NCI-H2171 (cell line): ENCODE measurements at places on chromosomes 4 and X.

GRCh38 chr4:2818351-2818939, 25.2 kb upstream of the ADD1 start:
- no peak for DNase-seq

DNA sequence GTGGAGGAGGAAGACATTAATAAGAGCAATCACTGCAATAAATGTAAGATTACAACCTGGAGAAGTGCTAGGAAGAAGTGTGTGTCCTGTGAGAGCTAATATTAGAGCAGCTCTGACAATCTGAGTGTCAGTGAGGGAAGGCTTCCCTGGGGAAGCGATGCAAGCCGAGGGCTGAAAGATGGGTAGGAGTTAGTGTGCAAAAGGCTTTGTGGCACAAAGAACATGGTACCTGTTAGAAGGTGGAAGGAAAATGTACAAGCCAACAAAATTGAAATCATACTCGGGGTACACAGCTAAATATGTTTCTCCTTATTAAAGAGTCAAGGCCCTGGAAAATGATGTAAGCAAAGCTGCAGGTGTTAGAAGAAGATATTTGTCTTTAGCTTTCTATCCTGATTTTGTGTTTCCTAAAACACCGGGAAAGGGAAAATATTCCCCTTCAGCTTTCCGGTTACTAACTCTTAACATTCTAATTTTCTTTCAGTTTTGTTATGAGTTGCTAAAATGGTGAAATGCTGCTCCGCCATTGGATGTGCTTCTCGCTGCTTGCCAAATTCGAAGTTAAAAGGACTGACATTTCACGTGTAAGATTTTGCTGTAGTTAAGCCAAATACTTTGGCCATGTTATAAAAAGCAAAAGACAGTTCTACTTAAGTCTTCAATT, 808 bp downstream of the THAP6 start:
- no peak for DNase-seq

DNA sequence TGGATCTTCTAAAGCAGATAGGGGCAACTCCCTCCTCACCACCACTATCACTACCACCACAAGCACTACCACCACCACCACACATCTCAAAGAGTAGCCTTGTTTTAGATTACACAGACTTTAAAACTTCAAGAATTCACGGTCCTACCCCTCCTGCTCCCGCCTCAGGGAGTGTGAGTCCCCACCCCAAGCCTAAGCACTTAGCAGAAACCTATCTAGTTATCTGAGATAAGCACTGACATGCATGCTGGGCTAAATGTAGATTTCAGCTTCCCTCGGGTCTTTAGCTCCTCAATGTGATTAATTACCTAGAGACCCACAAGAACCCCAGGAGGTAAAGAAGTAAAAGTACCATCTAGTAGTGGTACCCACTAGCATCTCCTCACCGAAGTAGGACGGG, 775 bp downstream of the AMOT start:
- no peak for DNase-seq

DNA sequence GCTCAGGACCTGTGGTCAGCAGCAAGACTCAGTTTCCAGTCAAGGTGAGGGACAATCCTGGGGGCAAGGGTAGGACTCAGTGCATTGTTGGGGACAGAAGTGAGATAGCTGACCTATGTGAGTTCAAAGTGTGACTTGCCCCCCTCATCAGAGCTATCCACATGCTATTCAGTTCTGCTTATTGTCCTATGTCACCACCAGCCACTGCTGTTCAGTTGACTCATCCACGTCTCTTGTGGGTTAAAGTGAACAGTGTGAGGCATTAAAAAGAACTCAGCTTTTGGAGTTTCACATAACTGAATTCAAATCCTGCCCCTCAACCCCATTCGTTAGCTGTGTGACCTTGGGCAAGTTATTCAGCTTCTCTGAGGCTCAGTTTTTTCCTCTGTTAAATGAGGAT, 4.4 kb upstream of the APLN start:
- no peak for DNase-seq

GRCh38 chr4:10171055-10171454, 54.5 kb upstream of the WDR1 start:
- no peak for DNase-seq

DNA sequence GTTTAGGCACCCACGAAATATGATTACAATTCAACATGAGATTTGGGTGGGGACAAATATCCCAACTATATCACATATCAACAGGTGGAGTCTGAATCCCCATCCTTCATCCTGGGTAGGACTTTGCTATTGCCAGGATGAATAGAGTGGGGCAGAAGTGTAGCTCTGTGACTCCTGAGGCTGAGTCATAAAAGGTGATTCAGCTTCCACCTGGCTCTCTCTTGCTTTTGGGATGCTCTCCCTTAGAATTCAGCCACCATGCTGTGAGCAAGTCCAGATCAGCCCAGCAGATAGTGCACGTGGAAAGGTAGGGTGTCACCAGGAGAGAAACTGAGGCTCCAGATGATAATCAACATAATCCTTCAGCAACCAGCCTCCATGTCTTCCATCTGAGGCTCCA, 193.8 kb upstream of the BCOR start:
- DNase-seq: no peak

DNA sequence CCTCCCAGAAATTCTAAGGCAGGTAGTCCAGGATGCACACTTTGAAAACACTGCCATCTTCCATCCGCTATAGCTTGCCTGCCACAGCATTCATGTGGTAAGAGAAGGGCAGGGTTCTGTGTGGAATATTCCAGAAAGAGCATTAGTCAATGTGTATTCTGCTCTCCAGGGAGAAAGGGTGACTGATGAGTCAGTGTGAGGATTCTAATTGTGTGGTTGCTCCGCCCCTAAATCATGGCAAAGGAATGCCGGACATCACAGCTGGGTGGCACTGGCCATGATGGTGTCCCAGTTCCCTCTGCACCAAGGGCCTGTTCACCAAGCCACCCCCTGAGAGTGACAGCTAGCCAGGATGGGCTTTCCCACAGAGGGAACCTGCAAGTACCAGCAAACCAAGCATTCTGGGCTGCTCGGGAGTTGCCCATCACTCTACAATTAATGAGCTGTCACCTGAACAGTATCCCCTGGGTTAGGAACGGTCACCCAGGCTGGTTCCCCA, 9.5 kb downstream of the IDS start:
- no peak for DNase-seq

DNA sequence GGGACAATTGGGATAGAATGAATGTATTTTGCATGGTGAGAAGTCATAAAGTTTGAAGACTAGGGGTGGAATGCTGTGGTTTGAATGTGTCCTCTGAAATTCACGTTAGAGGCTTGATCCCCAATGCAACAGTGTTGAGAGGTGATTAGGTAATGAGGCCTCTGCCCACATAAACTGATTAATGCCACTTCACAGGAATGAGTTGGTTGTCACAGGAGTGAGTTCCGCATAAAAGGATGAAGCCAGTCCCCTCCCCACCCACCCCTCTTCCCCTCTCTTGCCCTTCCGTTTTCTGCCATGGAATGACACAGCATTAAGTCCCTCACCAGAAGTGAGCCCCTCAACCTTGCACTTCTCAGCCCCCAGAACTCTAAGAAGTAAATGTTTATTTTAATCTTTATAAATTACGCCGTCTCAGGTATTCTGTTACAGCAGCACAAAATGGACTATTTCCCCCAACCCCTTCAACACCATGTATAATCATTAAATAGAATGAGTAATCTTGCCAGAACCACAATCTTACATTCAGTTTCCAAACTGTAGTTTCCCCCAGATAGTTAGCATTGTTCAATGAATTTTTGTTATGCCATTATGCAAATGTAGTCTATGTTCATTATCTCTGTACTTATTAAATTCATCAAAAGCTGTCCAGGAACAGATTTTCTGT, 5.5 kb upstream of the MMAA start:
- no peak for DNase-seq

GRCh38 chrX:26557691-26558321, 341.8 kb downstream of the MAGEB5 start:
- no peak for DNase-seq

DNA sequence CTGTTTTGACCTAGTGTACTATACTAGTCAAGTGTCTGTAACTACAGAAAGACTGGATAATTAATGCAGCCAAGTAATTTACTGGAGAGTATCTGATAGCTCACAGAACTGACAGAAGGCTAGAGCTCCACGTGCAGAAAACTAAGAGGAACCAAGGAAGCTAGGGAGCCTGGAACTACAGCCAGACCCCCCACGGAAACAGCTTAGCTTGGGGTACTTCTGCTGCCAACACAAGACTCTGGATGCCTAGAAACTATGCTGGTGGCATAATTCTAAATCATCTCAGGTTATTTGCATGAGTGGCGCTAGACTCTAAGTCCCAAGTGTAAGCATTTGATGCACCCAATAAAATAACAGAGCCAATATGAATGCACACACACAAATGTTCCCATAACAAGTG, 26.5 kb downstream of the HUWE1 start:
- DNase-seq: no peak

DNA sequence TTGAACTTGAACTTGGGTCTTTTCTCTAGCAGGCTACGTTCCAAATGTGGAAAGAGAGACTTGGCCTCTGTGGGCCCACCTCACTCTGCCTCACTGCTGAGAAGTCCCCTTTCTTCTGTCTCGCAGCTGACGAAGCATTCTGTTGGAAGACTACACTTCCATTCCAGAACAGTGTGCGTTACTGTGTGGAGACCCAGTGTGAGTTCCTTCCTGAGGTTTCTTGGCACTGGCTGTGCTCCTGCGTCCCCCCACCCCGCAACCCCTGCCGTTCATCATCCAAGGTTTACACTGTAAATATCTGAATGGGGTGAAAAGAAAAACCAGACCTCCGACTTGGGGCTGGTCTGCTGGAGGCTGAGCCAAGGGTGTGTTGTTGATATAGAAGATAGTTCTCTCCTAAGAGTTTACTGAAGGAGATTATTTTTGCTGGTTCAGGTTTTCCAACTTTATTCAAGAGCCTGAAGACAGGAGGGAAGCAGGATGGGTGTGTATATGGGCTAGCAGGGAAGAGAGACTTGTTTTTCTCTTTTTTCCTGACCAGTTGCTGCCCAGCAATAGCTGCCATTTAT, 34.7 kb downstream of the NHSL2 start:
- no peak for DNase-seq

GRCh38 chrX:69088171-69088938, 76.9 kb downstream of the PJA1 start:
- DNase-seq: no peak

DNA sequence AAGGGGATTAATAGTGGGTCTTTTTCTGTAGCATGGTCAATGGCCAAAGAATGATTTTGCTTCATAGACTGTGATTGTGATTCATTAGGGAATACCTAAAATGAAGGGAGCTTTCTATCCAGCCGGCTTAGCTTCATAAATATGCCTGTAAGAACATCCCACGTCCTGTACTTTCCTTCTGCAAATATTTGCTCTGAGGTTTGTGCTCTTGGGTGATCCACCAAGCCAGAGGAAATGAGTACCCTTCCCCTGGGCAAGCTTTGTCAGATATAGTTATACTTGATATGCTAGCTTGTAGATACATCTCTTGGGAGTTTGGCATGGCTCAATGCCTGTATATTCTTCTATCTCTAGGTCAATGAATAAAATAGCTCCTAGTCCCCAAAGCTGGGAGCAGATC, 28.2 kb upstream of the SPARCL1 start:
- no peak for DNase-seq

DNA sequence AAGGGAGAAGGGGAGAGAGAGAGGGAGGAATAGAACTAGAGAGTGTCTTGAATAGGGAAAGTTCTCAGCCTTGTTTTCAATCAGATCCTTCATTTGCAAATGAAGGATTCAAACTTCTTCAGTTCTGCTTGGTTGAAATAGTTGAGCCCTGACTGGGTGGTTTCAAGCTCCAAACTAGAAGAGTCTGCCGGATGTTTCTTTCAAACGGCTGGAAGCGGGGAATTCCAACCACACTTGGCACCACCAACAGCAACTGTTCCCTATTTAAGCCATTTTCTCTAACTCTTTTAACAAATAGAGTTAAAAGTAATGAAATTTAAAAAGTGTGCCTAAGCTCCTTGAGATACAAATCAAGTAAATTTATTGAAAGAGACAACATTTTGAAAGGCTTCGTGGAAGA, 67.5 kb upstream of the DDX60 start:
- no peak for DNase-seq
